ENCODE measurements at places on chromosomes 7 and 10.

- DNase-seq: no peak
Measured at GRCh38 chr10:50280049-50280841, 28.9 kb upstream of the ASAH2 start.

DNA sequence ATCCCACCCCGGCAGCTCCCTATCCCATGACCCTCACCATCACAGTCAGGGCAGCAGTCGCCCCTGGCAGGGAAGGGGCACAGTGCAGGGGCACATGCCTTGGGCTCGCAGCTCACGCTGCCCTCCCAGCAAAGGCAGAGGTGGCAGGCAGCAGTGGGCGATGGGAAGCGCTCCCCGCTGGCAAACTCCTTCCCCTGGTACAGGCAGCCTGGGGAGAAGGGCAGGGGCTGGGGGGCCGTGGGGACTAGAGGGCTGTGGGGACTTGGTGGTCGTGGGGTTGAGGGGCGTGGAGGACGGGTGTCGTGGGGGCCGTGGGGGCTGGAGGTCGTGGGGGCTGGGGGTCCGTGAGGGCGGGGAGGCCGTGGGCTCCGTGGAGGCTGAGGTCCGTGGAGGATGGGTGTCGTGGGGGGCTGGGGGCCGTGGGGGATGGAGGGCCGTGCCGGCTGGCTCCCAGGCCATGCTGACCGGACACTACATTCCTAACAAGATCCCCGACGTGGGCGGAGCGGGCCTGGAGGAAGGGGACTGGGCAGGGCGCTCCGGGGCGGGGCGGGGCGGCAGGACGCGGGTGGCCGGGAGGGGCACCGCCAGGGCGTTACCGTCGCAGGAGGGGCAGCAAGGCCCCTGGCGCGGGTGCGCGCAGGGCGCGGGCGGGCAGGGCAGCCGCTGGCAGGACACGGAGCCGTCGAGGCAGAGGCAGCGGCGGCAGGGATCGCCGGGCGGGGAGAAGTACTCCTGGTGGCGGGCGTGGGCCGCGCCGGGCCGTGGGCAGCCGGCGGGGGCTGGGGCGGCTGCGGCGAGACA lies 20.0 kb downstream of the KCP start:
- no peak for DNase-seq

DNA sequence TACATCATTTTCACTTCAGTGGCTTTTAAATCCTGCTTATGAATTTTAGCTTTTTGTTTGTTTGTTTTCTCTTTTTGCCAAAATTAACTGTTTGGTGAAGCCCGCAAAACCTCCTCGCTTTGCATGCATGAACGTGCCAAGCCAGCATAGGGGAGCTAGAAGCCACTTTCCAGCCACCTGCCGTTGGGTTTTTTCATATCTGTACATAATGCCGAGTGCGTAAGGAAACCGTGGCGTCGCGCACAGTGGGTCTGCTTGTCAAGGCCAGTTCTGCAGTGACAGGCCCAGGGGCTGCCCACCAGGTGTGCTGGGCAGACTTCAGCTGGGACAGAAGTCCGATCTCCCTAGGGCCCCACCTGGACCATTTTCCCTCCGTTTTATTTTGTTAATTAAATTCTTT lies 41.1 kb downstream of the WIPI2 start:
- no peak for DNase-seq

DNA sequence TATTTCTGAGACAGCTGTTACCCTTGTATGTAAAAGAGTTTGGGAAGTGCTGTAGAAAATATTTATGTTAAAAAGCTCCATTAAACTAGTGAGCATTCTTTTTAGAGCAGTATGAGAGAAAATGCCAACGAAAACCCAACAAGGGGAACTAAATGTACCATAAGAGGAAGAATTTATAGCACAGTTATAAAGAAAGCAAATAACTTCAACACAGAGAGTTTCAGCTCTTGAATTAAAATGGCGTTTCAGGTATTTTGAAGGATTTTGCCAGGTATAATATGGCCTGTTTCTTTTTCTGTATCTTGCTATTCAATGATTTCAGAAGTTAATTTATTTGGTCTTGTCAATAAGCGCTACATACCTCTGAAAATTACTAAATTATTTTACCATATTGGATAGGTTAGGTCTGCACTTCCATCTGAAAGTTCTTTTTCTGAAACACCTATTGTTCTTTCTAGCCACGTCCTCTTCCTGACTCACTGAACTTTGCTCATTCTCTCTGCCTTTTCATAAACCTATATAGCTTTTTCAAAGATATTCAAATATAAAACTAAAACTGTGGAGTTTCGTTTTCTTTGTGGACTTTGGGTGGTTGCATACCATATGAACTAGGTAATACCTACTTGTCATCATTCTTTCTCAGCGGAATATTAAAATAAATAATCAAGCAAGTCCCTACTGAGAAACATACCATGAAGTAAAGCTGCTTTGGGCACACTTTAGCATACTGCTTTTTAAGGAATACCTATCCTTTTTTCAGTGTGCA lies 136.1 kb downstream of the SEMA3A start:
- DNase-seq: no peak

DNA sequence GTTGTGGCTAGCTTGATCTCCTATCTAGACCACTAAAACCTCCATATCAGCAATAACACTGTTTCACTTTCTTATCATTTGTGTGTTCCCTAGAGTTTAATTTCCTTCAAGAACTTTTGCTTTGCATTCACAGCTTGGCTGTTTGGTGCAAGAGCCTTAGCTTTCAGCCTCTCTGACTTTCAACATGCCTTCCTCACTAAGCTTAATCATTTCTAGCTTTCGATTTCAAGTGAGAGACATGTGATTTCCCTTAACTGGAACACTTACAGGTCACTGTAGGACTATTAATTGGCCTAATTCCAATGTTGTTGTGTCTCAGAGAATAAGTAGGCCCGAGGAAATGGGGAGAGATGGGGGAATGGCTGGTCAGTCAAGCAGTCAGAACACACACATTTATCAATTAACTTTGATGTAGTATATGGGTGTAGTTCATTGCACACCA lies 10.6 kb upstream of the BPGM start:
- DNase-seq: no peak

- DNase-seq: no peak
Measured at GRCh38 chr10:71392791-71393781, 3.6 kb upstream of the CDH23 start.

GRCh38 chr7:107002529-107002998 lies 41.9 kb upstream of the PRKAR2B start:
- no peak for DNase-seq

GRCh38 chr10:14736043-14736442 lies 38.7 kb downstream of the FAM107B start:
- no peak for DNase-seq

DNA sequence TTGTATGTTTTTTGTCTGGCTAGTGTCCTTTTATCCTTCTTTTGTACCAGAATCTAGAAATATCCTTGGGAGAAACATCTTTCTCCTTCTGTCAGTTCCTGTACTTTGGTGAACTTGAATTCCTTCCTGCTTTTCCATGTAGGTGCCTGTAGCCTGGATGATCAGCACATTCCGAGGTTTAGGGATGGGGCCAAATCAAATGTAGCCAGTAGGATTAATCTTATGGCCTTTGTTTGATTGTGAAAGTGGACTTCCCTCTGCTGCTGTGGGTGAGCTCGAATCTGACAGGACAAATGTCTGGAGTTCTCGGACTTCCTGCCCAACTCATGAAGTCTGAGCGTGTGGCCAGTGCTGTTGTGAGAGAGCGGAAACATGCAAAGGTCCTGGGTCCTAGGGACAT lies 33.2 kb upstream of the NAMPT start:
- DNase-seq: no peak

DNA sequence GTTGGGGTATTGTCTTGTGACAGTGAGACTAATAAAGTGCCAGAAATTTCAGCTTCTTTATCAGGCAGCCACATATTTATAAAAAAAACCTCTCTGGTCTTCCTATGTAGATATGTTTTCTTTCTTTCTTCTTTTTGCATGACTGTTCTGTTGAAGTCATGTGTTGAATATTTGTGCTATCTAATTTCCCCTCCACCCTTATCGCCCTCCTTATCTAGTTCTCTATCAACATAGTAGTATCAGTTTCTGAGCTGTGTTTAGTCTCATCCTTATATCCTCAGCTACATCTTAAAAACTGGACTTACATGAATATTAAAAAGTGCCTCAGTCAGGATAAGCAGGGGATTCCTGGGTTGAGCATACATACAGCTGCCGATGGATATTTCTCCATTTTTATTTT lies 53.9 kb downstream of the SEMA3D start:
- no peak for DNase-seq

DNA sequence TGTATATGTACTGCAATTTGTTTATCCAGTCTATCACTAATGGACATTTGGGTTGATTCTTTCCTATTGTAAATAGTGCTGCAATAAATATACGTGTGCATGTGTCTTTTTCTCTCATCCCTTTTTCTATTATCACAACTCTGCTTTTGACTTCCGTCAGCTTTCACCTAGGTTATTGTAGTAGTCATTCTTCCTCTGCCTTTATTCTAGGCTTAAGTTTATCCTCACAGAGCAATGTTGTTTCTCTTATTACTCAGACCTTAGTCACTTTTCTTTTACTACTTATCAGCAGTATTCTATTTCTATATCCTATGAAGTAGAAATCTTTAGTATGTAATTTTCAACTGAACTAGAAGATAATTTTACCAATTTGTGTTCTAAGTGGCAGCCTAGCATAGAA lies 175.3 kb upstream of the SEMA3E start:
- DNase-seq: no peak

DNA sequence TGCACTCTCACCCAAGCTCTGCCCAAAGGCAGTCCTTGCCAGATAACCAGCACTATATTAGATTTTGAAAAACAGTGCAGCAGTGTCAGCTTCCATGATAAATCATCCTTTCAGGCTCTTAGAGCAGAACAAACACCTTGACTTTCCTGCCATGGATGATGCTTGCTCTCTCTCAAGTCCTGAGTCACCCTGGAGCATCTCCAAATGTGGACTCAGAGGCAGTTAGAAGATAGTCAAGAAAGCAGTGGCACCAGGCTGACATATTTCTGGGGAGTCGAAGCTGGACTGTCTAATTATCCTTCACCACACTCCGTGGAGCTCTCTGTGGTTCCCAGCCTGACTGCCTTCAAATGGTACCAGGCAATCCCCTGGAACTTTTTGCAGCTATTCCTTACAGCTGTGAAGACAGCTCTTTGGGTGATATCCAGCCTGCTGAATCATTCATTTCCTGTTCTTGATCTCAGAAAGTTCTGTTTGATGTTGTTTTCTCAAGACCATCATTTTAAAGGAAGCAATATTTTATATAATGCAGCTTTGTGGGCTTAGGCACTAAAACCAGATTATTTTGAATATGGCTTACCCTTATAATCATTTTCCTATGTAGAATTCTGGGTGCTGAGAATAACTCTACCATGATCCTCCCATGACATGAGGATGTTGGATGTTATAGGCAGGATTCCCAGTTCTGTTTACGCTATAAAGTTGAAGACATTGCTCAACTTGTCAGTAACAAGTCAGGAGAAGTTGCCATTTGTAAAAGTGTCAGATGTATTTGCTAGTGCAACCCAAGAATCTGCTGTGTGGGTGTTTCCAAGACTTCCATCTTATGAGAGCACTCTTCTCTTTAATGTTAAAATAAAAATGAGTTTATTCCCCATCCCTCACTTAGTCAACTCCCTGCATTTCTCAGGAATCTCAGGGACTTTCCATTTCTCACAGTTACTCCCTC lies 233.8 kb downstream of the C7orf25 start:
- no peak for DNase-seq

DNA sequence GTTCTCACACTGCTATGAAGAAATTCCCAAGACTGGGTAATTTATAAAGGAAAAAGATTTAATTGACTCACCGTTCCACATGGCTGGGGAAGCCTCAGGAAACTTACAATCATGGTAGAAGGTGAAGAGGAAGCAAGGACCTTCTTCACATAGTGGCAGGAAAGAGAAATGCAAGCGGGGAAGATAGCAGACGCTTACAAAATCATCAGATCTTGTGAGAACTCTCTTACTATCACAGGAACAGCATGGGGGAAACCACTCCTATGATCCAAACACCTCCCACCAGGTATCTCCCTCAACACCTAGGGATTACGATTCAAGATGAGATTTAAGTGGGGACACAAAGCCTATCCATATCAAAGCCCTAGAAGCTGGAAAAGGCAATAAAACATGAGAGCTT lies 130.8 kb downstream of the MDFIC start:
- DNase-seq: no peak

DNA sequence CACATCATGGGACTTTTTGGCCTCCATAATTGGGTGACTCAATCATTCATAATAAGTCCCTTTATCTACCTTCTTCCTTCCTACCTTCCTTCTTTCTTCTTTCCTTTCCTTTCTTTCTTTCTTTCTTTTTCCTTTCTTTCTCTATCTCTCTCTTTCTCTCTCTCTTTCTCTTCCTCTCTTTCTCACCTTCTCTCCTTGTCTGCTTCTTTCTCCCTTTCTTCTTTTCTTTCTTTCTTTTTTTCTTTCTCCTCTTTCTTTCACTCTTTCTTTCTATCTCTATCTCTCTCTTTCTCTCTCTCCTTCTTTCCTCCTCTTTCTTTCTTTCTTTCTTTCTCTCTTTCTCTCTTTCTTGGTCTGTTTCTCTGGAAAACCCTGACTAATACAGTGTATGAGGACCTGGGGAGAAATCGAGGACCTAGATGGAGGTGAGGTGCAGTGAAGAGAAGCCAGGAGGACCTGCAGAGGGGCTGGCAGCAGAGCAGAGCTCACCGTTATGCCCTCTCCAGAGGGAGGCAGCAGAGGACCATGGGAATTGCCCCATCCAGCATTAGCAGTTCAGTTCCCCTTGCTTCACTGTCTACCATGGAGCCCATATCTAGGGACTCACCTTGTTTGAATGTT lies 52.7 kb upstream of the BTRC start:
- DNase-seq: peak; percentile 49

GRCh38 chr10:35937546-35937945 lies 295.4 kb upstream of the FZD8 start:
- DNase-seq: no peak

- no peak for DNase-seq
Measured at GRCh38 chr7:8396294-8396693, 37.1 kb upstream of the NXPH1 start.

- DNase-seq: no peak
Measured at GRCh38 chr7:135831455-135832195, 83.0 kb upstream of the FAM180A start.

DNA sequence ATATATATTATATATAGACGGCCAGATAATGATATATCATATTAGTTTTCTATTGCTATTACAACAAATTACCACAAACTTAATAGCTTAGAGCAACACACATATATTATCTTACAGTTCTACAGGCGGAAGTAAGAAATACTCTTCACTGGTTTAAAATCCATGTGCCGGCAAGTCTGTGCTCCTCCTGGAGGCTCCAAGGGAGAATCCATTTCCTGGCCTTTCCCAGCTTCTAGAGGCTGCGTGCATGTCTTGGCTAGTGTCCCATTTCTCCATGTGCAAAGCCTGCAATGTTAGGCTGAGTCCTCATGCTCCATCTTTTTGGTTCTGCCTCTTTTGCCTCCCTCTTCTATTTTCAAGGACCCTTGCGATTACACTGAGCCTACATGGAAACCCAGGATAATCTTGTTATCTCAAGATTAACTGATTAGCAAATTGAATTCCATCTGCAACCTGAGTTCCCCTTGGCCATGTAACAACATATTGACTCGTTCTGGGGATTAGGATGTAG lies 23.9 kb upstream of the PNLIPRP3 start:
- no peak for DNase-seq
